ENCODE measurements at places on chromosomes 7 and 10. TPM values are rescaled to one million over a fixed set of nuclear protein-coding genes. Genes with fewer than 3 reads are reported as not detected.

DNA sequence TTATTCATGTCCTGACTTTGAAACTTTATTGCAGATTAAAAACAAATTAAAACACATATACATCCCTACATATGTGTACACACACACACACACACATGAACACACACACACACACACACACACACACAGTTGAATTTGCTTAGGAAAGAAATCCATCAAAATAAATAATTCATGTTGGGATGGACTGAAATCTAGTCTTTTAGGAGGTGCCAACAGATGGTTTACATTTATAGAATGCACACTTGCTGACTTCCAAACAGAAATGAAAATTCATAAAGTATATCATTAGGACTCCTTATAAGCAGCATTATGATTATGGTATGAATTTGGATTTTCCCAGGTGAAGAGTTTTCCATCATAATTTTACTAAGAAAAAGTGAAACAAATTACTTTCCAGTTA, 270.5 kb upstream of the ETV1 start:
- no peak overlapping the region for H3K27ac ChIP-seq
- no peaks in the 10 kb centered on the region for H3K4me1 ChIP-seq
- no peaks in the 10 kb centered on the region for H3K36me3 ChIP-seq
- H3K27me3 ChIP-seq, result no peaks in the 10 kb centered on the region
- no peak overlapping the region for H3K4me3 ChIP-seq

DNA sequence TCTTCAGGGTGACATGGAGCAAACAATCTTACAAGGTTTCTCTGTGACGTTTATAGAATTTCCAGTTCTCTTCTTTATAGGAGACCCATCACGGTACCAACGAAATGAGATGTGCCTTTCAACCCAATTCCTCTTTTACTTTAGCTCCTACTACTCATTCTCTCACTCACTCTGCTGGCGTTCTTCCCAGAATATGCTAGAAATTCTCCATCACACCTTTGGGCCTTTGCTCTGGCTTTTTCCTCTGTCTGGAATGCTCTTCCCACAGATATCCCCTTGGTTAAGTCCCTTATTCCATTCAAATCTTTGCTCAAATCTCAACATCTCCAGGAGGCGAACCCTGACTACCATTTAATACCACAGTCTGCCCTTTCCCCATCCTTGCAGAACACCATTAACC, 39.0 kb downstream of the SEMA3C start:
- H3K27me3 ChIP-seq, result no peaks in the 10 kb centered on the region
- no peak for DNase-seq
- H3K4me3 ChIP-seq, result no peak overlapping the region
- no peaks in the 10 kb centered on the region for H3K4me1 ChIP-seq
- H3K27ac ChIP-seq, result no peak overlapping the region

DNA sequence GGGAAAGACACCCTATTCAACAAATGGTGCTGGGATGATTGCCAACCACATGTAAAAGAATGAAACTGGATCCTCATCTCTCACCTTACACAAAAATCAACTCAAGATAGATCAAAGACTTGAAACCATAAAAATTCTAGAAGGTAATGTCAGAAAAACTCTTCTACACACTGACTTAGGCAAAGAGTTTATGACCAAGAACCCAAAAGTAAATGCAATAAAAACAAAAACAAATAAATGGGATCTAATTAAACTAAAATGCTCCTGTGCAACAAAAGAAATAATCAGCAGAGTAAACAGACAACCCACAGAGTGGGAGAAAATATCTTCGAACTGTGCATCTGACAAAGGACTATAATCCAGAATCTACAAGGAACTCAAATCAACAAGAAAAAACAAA, 504.2 kb upstream of the MBL2 start:
- H3K27ac ChIP-seq, result no peak overlapping the region
- no peaks in the 10 kb centered on the region for H3K36me3 ChIP-seq
- no peak for DNase-seq
- no peaks in the 10 kb centered on the region for H3K4me1 ChIP-seq

The NEURL1 gene
- total RNA-seq, result 0.05 TPM

GRCh38 chr10:69853064-69853463, 51.4 kb downstream of the COL13A1 start:
- H3K4me1 ChIP-seq, result no peaks in the 10 kb centered on the region
- no peaks in the 10 kb centered on the region for H3K36me3 ChIP-seq
- H3K4me3 ChIP-seq, result no peak overlapping the region
- H3K27ac ChIP-seq, result no peak overlapping the region
- H3K27me3 ChIP-seq, result 0 out of 2 replicates have a peak, but pooled peaks cover 6% of the 10 kb centered on the region

DNA sequence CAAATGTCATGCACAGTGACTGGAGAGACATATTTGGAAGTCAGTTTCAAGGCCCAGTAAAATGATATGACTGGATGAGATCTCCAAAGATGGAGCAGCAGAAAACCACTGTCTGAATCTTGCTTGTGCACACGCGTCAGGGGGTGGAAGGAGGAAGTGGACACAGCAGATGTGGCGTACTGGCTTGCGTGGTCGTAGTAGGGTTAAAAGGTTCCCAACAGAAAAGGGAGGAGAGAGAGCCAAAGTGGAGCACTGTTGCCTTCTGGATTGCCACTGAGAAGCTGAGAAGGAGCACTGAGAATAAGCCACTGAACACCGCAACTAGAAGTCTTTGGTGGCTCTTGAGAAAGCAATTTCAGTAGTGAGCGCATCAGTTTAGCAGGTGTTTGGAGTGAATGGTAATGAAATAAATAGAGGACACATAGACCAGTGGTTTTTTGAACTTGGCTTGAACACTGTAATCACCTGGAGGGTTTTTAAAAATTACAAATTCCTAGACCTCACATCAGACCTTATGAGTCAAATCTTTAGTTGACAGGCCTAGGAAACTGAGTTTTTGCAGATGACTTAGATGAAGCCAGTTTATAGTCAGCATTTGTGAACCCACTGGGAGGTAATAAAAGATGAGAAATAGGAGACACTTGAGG, 227.3 kb downstream of the PTEN start:
- H3K27me3 ChIP-seq, result no peaks in the 10 kb centered on the region
- peak overlapping the region; percentile 97 for H3K27ac ChIP-seq
- peaks cover 31% of the 10 kb centered on the region for H3K4me1 ChIP-seq
- H3K4me3 ChIP-seq, result no peak overlapping the region
- H3K36me3 ChIP-seq, result no peaks in the 10 kb centered on the region

- H3K36me3 ChIP-seq, result no peaks in the 10 kb centered on the region
- H3K27ac ChIP-seq, result no peak overlapping the region
- H3K4me1 ChIP-seq, result no peaks in the 10 kb centered on the region
- H3K27me3 ChIP-seq, result no peaks in the 10 kb centered on the region
- H3K4me3 ChIP-seq, result no peak overlapping the region
Measured at GRCh38 chr7:51055039-51055840, 261.4 kb downstream of the COBL start.

DNA sequence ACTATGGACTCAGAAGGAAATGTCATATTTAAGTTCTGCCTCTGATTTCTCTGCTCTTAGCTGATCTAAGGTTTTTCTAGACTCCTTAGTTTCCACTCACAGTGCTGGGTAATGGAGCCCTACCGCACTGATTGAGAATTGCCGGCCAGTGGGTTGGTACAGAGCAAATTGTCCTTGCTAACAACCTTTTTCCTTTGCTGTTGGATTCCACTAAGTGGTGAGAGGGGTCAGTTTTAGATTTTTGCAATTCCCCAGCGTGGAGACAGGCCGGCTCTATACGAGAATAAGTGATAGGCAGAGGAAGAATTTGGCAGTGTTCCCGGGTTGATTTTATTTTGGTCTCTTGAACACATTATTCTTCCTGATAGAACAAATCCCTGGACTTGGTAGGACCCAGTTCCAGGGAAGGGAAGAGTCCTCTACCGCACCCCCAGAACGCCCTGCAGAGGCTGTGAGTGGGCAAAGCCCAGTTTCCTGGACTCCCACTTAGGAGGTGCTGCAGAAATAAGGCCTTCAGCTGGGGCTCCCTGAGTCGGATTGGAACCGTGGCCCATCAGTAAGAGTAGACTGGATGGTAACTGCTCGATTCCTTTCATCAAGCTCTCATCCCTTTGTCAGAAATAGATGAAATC, 3.0 kb upstream of the NRP1 start:
- no peak overlapping the region for H3K27ac ChIP-seq
- no peak for DNase-seq
- H3K36me3 ChIP-seq, result no peaks in the 10 kb centered on the region
- no peak overlapping the region for H3K4me3 ChIP-seq
- H3K4me1 ChIP-seq, result no peaks in the 10 kb centered on the region

DNA sequence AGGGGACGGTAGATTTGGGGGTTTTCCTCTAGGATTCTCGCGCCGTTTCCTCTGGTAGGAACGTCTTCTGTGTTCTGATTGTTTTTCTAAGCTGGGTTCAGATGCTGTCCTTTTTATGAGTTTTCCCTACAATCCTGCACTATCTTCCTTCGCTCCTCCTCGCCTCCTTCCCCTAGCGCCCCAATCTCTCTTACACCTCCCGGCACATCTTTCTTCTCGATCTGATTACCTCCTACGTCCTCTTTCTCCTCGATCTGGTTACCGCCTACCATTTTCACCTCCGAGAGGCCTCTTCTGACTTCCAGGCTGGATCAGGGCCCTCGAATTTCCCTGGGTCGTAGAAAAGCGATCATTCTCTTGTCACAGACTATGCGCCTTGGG, 413 bp downstream of the BUD31 start:
- peaks cover 15% of the 10 kb centered on the region for H3K36me3 ChIP-seq
- H3K4me1 ChIP-seq, result peaks cover 12% of the 10 kb centered on the region
- H3K4me3 ChIP-seq, result peak overlapping the region; percentile 100
- H3K27ac ChIP-seq, result peak overlapping the region; percentile 99
- DNase-seq, result no peak
- H3K27me3 ChIP-seq, result no peaks in the 10 kb centered on the region

GRCh38 chr7:12619461-12620069, 49.0 kb downstream of the SCIN start:
- H3K4me1 ChIP-seq, result no peaks in the 10 kb centered on the region
- H3K27me3 ChIP-seq, result no peaks in the 10 kb centered on the region
- H3K27ac ChIP-seq, result no peak overlapping the region
- no peaks in the 10 kb centered on the region for H3K36me3 ChIP-seq
- no peak overlapping the region for H3K4me3 ChIP-seq

DNA sequence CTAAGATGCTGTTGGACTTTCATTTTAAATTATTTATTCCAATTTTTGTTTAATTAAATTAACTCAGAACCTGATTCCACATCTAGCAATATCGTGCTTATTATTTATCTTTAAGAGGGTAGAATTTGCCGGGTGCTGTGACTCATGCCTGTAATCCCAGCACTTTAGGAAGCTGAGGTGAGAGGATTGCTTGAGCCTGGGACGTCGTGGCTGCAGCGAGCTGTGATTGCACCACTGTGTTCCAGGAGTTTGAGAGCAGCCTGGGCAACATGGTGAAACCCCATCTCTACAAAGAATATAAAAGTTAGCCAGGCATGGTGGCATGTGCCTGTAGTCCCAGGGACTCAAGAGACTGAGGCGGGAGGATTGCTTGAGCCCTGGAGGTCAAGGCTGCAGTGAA, 47.8 kb downstream of the ZFAND4 start:
- H3K4me1 ChIP-seq, result no peaks in the 10 kb centered on the region
- H3K36me3 ChIP-seq, result peaks cover 2% of the 10 kb centered on the region
- no peak overlapping the region for H3K27ac ChIP-seq
- H3K4me3 ChIP-seq, result no peak overlapping the region

DNA sequence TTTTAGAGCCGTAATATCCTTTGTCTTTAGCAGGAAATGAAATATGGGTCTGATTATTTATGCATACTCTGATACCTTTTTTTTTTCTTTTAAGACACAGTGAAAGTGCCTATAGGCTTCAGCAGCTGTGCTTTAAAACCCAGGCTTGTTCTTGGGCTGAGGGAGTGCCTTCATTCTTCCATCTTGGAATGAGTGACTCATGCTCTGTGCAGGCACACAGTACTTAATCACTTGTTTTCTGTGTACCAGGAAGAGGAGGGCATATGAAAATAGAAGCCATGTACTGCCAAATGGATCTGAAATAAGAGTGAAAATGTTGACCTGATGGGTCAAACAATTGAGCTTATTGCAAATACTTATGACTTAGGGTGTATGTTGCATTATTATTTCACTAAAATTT, 12.0 kb downstream of the INPP5F start:
- H3K4me3 ChIP-seq, result no peak overlapping the region
- DNase-seq, result no peak
- no peaks in the 10 kb centered on the region for H3K27me3 ChIP-seq
- no peak overlapping the region for H3K27ac ChIP-seq
- no peaks in the 10 kb centered on the region for H3K4me1 ChIP-seq

The PIP gene
- total RNA-seq, result not detected

DNA sequence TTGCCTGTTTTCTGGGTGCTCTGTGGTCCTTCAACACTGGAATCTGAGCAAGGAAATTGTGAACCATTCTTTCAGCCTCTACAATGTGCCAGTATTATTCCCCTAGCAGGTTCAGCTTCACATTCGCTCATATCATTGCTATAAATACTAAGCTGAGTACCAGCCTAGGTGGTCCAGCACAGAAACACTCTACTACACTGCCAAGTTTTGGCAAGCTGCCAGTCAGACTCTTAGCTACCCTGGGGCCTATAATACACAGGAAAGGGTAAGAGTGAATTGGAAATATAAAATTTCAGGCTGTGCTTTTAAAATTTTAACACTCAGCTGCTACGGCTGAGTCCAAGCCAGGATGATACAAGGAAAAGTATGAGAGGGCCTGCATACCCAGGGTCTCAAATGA, 49.9 kb upstream of the PPP1R3A start:
- no peak for DNase-seq
- no peak overlapping the region for H3K27ac ChIP-seq
- no peaks in the 10 kb centered on the region for H3K4me1 ChIP-seq

DNA sequence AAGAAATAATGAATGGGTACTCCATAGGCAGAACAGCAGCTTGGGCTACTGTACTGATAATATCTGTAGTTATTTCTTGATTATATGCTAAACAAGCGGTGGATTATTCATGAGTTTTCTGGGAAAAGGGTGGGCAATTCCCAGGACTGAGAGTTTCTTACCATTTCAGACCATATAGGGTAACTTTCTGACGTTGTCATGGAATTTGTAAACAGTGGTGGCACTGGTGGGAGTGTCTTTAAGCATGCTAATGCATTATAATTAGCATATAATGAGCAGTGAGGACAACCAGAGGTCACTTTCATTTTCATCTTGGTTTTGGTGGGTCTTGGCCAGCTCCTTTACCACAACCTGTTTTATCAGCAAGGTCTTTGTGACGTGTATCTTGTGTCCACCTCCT, 399.7 kb downstream of the CDC14C start:
- peaks cover 4% of the 10 kb centered on the region for H3K4me1 ChIP-seq
- no peaks in the 10 kb centered on the region for H3K27me3 ChIP-seq
- no peak overlapping the region for H3K4me3 ChIP-seq
- DNase-seq, result no peak
- no peaks in the 10 kb centered on the region for H3K36me3 ChIP-seq
- H3K27ac ChIP-seq, result no peak overlapping the region

The FZD1 gene
- 0.56 TPM for total RNA-seq

GRCh38 chr7:138125119-138125518, 48.9 kb downstream of the AKR1D1 start:
- H3K4me3 ChIP-seq, result no peak overlapping the region
- H3K4me1 ChIP-seq, result peaks cover 7% of the 10 kb centered on the region
- H3K27ac ChIP-seq, result no peak overlapping the region
- no peaks in the 10 kb centered on the region for H3K27me3 ChIP-seq
- no peak for DNase-seq

- no peaks in the 10 kb centered on the region for H3K27me3 ChIP-seq
- no peak overlapping the region for H3K4me3 ChIP-seq
- H3K27ac ChIP-seq, result peak overlapping the region; percentile 43
- H3K4me1 ChIP-seq, result peaks cover 21% of the 10 kb centered on the region
Measured at GRCh38 chr10:91190876-91191583, 29.4 kb upstream of the PCGF5 start.

GRCh38 chr10:113533801-113534200, 19.1 kb upstream of the HABP2 start:
- H3K4me1 ChIP-seq, result no peaks in the 10 kb centered on the region
- DNase-seq, result no peak
- no peaks in the 10 kb centered on the region for H3K36me3 ChIP-seq
- H3K4me3 ChIP-seq, result no peak overlapping the region

The AZGP1 gene
- total RNA-seq, result 0.64 TPM

The PPP3CB gene
- total RNA-seq, result 43.0 TPM
